ENCODE measurements at places on chromosomes 12 and 14. TPM values are rescaled to one million over a fixed set of nuclear protein-coding genes. Genes with fewer than 3 reads are reported as not detected.

- peak overlapping the region; percentile 46 for H3K4me3 ChIP-seq
- H3K27me3 ChIP-seq, result no peaks in the 10 kb centered on the region
- peaks cover 10% of the 10 kb centered on the region for H3K4me1 ChIP-seq
Observed at GRCh38 chr12:2957816-2958431, 1.3 kb upstream of the TEAD4 start.

Gene GPX2
- total RNA-seq, result 8.4 TPM

- H3K27me3 ChIP-seq, result no peaks in the 10 kb centered on the region
- no peak for DNase-seq
- H3K4me3 ChIP-seq, result no peak overlapping the region
Observed at GRCh38 chr14:99815696-99816095, 22.5 kb downstream of the EML1 start.

Gene ANKRD33
- total RNA-seq, result not detected

GRCh38 chr14:36816481-36816880 lies 154.8 kb downstream of the PAX9 start:
- H3K27ac ChIP-seq, result no peak overlapping the region
- H3K4me1 ChIP-seq, result no peaks in the 10 kb centered on the region
- H3K36me3 ChIP-seq, result no peaks in the 10 kb centered on the region

GRCh38 chr14:104147346-104148125 lies 9.1 kb downstream of the KIF26A start:
- H3K36me3 ChIP-seq, result no peaks in the 10 kb centered on the region
- no peak overlapping the region for H3K27ac ChIP-seq
- peak; percentile 74 for DNase-seq
- H3K4me3 ChIP-seq, result no peak overlapping the region
- H3K4me1 ChIP-seq, result no peaks in the 10 kb centered on the region

- DNase-seq, result no peak
- H3K36me3 ChIP-seq, result no peaks in the 10 kb centered on the region
- peaks cover 19% of the 10 kb centered on the region for H3K4me1 ChIP-seq
- H3K4me3 ChIP-seq, result no peak overlapping the region
- peaks cover 6% of the 10 kb centered on the region for H3K27me3 ChIP-seq
- peak overlapping the region; percentile 35 for H3K27ac ChIP-seq
Observed at GRCh38 chr14:75274899-75275569, 3.6 kb upstream of the FOS start.

DNA sequence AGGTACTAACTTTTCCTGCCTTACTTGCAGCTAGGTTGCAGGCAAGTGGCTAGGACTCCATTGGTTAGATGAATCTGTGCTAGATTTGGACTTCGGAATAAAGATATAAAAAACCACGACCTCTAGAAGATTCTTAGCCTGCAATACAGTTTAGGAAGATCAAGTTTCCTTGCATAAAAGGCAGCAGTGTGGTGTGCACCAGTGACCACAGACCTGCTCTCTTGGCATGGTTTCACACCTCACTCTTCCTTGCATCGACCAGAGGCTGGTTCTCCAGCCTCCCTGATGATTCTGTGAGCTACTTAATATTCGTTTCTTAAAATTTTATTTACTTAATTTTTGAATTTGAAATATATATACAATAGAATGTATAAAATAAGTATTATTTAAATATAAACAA lies 9.8 kb downstream of the KLHDC1 start:
- peaks cover 6% of the 10 kb centered on the region for H3K36me3 ChIP-seq
- H3K27ac ChIP-seq, result no peak overlapping the region
- no peak overlapping the region for H3K4me3 ChIP-seq
- H3K4me1 ChIP-seq, result no peaks in the 10 kb centered on the region

Gene BCL7A
- 22.7 TPM for total RNA-seq

GRCh38 chr12:96130396-96131059 lies 63.6 kb upstream of the ELK3 start:
- no peak overlapping the region for H3K27ac ChIP-seq
- H3K36me3 ChIP-seq, result no peaks in the 10 kb centered on the region
- no peaks in the 10 kb centered on the region for H3K4me1 ChIP-seq
- H3K27me3 ChIP-seq, result no peaks in the 10 kb centered on the region
- H3K4me3 ChIP-seq, result no peak overlapping the region
- no peak for DNase-seq

- H3K4me3 ChIP-seq, result no peak overlapping the region
- H3K36me3 ChIP-seq, result no peaks in the 10 kb centered on the region
- no peaks in the 10 kb centered on the region for H3K27me3 ChIP-seq
- DNase-seq, result no peak
Observed at GRCh38 chr12:13375583-13376345, 179.2 kb downstream of the EMP1 start.

GRCh38 chr12:93322784-93323183 lies 54.9 kb upstream of the NUDT4 start:
- DNase-seq, result no peak
- H3K4me3 ChIP-seq, result no peak overlapping the region
- H3K27ac ChIP-seq, result no peak overlapping the region
- H3K27me3 ChIP-seq, result no peaks in the 10 kb centered on the region
- no peaks in the 10 kb centered on the region for H3K36me3 ChIP-seq
- H3K4me1 ChIP-seq, result no peaks in the 10 kb centered on the region
